ENCODE measurements at places on chromosomes 11 and 22.

- no peak for DNase-seq
Measured at GRCh38 chr11:128625746-128626145, 38.4 kb upstream of the ETS1 start.

GRCh38 chr11:11636671-11637070 lies 14.9 kb upstream of the GALNT18 start:
- DNase-seq: no peak

GRCh38 chr11:113242767-113243397 lies 71.5 kb upstream of the TTC12 start:
- no peak for DNase-seq

DNA sequence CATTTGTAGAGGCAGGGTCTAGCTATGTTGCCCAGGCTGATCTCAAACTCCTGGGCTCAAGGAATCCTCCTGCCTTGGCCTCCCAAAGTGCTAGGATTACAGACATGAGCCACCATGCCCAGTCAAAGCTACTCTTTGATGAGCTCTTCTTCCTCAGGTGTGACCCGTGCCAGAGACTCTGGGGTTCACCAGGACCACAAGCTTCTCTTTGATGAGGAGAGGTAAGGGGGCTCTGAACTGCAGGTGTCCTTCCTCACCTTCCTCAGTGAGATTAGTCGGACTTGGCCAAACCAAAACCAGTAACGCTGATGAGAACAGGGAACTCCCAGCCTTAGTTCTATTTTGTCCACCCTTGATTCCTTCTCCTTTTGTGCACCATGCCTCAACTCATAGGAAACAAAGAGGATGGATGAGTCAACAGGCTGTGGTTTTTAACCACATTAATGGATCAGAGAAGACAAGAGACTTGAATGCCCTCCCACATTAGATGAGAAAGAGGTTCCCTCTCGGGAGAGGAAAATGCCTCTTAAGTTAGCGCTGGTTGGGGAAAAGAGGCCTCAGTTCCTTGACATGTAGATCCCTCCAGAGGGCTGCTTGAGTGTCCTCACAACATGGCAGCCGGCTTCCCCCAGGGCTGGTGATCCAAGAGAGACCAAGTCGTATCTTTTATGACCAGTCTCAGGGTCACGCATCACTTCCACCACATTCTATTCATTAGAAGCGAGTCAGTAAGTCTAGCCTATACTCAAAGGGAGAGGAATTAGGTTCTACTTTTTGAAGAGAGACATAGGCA lies 25.7 kb upstream of the CTR9 start:
- no peak for DNase-seq

- no peak for DNase-seq
Measured at GRCh38 chr22:49255154-49255553, 572.5 kb downstream of the BRD1 start.

All from NCI-H1105 (cell line).